ENCODE measurements at places on chromosomes 16 and 17.

DNA sequence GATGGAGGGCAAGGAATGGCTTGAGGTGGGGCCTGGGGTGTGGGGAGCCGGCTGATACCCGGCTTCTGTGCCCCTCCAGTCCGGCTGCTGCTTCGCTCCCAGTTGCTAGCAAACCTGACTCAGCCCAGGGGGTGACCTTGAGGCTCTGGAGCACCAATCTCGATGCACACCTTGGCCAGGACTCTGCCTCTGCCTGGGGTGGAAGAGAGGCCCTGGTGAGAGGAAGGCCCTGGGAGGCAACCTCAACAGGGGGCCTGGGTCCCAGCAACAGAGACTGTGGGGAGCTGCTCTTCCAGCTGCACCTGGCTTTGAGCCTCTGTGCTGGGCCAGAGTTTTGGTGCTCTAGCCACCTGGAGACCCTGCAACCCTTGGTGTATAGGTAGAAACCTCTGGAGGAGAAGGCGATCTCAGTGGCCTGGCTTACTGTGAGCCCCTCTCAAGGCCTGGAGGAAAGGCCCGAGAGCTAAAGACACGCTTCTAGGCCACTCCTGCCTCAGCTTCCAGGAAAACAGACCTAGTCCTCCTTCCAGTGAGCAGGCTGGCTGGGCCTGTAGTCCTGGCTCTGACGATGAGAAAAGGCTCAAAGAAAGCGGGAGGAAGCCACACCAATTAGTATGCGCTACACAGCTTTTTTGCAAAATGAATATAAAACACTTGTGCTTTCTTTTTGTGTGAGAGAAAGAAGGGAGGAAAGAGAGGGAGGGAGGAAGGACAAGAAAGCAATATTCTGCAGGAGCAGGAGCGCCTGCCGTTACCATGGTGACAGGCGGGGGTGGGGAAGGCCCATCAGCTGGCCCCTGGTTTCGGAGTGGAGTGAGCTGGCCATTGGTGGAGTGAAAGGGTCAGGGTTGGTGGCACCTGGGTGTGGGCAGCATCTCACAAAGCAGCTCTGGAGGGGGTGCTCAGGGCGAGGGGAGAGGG lies 51.0 kb downstream of the VAC14 start:
- DNase-seq: no peak

DNA sequence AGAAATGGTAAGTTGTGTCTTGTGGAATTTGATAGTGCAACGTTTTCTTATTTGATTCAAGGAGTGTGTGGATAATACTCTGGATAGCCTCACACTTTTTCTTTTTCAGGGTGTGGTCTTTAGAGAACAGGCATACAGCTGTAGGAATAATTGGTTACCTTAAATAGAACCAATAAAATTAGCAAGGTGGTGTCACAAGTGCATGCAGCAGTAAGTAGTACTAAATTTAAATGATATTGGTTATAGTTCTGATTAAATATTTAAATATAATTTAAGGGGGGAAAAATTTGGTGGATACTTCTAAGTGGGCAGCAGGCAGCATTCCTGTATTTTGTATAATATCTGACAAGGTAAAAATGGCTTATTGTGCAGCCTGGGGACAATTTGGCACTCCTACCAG lies 3.7 kb downstream of the HAPSTR1 start:
- no peak for DNase-seq

- DNase-seq: no peak
These were observed 8.9 kb upstream of the GALK1 start for GRCh38 chr17:75773808-75774470.

- DNase-seq: no peak
These were observed 8.3 kb downstream of the WFDC1 start for GRCh38 chr16:84303023-84303422.

- DNase-seq: no peak
These were observed 131.4 kb upstream of the FOXF1 start for GRCh38 chr16:86378831-86379504.

DNA sequence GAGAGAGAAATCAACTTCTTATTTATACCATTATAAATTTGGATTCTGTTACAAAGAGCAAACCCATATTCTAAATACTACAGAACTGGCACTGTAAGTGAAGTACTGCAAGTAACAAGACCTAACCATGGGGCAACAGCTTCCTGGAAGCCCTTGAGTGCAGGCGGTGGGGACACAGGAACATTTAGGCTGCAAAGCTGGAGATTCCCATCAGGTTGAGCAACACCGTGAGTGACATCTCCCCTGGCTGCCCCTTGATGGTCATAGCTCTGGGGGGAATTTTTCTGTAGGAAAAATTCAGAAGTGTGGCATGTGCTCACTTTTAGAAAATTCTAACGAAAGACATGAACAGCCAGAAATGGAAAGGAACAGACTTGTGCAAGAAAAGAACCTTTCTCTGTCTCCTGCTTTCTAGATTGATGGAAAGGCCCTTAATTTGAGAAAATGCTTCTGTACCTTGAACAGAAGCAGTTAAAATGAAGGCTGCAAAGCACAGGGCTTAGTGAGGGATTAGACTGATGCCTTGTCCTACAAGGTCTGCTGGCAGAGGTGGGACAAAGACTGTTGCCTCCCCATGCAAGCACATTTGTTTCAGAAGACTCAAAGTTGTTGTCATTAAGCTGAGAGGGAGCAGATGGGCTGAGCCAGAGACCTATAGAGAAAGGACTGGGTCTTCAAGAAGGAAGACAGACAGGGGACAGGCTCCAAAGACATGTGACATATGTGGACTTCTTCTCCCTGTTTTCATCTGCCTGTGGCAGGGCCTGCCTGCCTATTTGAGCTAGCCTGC lies 380.8 kb downstream of the SLC39A11 start:
- no peak for DNase-seq

DNA sequence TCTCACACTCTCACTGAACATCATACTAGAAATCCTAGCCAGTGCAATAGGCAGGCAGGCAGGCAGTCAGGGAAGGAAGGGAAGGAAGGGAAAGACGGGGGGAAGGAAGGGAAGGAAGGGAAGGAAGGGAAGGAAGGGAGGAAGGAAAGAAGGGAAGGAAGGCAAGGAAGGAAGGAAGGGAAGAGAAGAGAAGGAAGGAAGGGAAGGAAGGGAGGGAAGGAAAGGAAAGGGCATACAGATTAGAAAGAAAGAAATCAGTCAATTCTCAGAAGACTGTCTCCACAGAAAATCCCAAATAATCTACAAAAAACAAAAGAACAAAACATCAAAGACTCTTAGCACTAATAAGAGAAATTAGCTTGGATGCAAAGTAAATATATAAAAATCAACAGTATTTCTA lies 93.9 kb downstream of the CPPED1 start:
- no peak for DNase-seq

DNA sequence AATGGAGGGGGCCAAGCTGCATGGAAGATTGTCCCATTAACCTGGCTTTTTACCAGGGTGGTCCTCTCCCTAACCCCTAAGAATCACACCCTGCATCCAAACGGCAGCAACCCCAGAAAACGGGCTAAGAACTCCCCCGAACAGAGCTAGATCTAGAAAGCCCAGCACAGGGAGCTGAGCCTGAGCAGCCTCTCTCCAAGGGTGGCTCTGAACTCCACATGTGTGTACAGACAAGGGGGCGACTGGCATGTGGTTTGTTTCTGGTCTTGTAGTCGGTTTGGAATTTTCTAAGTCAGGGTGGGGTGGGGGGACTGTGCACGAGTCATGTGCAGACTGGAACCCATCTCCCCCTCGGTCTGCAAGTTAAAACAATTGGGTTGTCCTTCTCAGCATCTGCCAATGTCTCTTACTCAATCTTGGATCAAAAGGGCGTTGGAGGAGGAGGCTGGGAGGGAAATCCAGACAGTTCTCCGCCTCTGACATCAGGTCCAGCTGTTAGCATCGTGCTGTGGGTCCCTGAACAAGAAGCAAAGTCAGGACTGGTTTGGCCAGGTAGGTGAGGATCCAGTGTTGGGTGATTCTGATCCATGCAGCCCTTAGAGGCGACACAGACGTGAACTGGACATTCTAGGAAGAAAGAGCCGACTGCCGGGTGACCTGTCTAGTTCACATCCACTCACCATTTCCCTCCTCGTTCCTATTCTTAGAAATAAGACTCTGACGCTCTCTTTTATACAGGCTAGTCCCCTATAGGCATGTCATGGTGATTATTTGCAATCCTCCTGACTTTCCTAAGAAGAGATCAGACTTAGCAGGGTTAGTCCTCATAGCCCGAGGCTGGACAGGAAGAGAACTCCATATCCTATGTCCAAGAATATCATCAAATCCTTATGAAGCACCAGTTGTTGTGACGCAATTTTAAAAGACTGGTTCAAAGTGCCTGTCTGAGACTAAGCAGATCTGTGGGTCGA lies 381.8 kb downstream of the SOX9 start:
- DNase-seq: no peak

GRCh38 chr16:12348733-12349704 lies 372.5 kb downstream of the SNX29 start:
- no peak for DNase-seq

DNA sequence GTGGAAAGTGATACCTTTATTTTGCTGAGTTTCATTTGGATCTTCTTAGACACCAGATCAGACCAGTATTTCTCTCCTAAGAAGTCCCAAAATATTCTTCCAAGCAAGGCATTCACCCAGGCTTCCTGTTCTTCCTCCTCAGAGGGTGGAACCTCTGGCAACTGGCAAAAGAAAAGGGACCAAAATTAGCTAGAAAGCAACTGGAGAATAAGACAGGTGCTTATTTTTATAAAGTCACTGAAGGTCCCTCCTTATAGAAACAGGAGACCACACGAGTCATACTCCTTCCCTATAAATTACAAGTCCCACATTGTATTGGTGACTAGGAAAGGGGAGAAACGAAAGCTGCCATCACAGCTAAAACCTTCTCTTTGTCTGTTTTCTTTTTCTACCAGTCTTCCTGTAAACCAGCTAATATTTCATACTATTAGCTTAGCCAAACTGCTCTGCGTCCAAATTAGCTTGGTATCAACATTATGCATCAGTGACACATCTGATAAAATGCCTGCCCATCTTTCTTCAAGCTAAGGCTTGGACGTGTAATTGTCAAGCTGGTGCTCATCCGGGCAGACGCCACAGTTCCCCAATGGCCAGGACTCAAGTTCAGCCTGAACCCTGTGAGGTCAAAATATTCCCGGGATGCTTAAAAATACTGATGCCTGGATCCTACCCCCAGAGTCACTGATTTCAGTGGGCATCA lies 47.5 kb upstream of the ERN1 start:
- DNase-seq: no peak

DNA sequence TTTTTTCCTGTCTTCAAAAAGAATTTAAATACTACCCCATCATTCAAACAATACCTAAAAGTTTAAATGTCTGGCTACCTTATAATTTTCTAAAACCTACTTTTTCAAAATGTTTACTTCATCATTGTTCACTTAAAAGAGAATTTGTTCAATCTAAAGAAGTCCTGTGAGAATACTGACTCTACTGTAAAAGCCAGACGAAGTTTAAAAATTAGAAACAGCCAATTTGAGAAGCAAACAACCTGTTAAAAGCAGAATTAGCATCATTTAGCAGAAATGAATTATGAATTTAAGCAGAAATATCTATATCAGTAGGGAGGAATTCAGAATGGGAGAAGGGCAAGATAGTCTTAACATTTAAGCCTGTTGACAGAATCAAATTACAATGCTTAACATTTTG lies 2.1 kb downstream of the SKA2 start:
- no peak for DNase-seq

GRCh38 chr17:5580367-5580766 lies 3.9 kb downstream of the NLRP1 start:
- no peak for DNase-seq

GRCh38 chr16:57409065-57409464 lies 4.5 kb downstream of the CCL17 start:
- DNase-seq: no peak

DNA sequence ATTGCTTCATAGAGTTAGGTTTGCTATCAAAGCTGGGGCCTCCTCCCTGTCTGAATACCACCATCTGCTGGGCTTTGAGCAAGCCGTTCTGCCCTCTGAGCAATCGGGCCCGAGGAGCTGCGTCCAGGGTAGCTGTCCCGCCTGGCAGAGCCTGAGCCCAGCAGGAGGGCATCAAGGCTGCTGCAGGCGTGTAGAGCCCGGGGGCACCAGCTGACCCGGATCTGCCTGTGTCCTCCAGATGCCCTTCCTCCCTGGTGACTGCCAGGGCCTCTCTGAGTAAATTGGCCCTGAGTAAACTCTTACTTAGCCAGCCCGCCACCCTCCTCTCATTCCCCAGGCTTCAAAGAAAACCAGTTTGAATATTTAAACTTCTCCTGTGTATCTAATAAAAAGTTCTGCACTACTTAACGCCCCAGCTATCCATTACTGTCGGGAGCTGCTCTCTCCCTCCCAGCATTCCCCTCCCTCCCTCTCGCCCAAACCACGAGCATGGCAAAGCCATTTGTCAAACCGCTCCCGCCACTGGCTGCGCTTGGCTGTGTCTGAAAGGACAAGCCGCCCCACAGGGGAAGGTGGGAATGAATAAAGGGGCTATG lies 16.4 kb downstream of the CDK5RAP3 start:
- no peak for DNase-seq

GRCh38 chr17:42708588-42708987 lies 26.3 kb downstream of the CNTNAP1 start:
- no peak for DNase-seq

DNA sequence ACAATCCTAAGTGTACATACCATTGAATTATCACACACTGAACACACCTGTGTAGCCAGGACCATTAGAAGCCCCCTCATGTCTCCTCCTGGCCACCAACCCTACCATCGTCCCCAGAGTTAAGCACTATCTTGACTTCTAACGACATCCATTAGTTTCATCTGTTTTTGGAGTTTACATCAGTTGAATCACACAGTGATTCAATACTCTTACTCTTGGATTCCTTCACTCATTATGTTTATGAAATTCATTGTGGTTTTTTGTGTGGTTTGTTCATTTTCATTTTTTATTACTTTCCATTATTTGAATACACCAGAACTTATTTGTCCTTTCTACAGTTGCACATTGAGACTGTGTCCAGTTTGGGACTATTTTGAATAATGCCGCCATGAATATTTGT lies 13.6 kb downstream of the DRC7 start:
- no peak for DNase-seq

GRCh38 chr17:82227629-82228277 lies 1.1 kb upstream of the SLC16A3 start:
- no peak for DNase-seq

All from HEK293T (cell line).